ENCODE measurements at places on chromosomes 1 and 21.

DNA sequence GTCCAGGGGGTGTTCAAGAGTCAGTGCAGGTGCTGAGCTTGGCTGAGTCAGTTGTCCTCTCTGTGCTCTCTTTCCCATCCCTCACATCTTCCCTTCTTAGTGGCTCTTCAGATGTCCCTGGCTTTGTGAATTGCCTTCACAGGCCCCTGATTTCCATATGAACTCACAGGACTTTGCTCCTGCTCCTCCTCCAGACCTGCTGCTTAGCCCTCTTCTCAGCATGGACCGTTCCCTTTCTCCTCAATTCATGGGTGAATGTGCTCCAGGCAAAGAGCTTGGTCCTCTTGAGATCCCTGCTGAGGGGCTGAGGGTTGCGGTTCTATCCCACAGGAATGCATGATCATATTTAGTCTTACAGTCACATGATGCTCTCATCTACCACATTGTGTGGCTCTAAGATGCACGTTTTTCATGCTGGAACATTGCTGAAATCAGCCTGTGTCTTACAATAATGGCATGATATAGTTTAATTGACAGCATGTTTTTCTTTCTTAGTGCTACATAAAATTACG, 30.5 kb downstream of the CACNA1E start:
- no peak for ATAC-seq

DNA sequence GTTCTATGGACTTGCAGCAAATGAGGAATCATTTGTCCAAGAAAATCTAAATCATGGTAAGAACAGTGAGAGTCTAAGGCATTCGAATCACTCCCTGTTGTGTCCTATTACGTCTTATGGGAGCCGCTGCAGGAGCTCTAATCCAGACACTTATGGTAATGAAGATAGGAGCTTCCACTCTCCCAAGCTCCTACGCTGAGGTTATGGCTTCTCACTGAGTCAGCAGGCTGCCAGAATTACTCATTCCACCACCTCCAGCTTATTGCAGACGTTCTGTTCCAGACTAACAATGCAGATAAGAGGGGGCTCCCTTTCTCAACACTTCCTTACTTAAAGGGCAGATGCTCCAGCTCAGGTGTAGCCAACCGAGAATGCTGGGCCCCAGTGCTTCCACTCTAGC, 212.6 kb downstream of the GREM2 start:
- ATAC-seq = no peak

DNA sequence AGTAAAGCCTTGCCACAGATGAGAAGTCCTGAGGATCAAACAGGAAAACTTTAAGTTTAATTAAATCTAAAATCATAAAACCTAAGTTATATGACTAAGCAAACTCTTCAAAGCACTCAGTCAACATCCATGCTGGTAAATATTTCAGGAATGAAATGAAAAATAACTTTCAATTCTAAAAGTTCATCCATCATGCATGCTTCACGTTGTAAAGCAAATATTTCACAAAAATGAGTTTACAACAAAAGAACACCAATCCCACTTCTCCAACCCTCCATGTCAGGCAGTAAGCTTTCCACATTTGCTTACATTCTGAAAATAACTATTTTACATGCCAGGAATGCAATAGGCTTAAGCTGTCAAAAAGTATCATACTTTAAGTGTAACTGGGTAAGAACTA, 16.8 kb downstream of the APP start:
- ATAC-seq = no peak

- ATAC-seq = no peak
Observed at GRCh38 chr1:24946861-24947658, 17.0 kb upstream of the RUNX3 start.

DNA sequence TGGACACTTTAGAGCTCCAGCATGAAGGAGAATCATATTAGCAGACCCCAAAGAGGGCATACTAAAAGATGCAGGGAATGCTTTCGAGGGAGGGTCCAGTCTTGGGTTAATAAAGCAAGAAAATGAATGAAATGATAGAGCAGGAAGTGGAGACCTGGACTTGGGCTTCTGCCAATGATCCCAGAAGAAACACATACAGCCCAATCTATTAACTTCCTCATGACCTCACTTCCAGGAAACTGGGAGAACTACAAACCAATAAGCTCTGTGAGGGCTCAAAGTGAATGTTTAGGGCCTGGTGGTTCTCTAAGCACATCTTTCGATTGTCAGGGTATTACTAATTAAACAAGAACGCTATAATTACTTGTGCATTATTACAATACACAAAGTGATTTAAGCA, 53.6 kb upstream of the SSX2IP start:
- ATAC-seq = no peak

GRCh38 chr1:66237722-66238479, 296.1 kb upstream of the SGIP1 start:
- peak; percentile 59 for ATAC-seq

- no peak for ATAC-seq
Observed at GRCh38 chr1:193661385-193661784, 475.0 kb upstream of the B3GALT2 start.

Measured in esophagus mucosa (tissue), 1 donor.